Hematopoietic multipotent progenitor cell (in vitro differentiated cells): ENCODE measurements at places on chromosomes 7 and 10.

DNA sequence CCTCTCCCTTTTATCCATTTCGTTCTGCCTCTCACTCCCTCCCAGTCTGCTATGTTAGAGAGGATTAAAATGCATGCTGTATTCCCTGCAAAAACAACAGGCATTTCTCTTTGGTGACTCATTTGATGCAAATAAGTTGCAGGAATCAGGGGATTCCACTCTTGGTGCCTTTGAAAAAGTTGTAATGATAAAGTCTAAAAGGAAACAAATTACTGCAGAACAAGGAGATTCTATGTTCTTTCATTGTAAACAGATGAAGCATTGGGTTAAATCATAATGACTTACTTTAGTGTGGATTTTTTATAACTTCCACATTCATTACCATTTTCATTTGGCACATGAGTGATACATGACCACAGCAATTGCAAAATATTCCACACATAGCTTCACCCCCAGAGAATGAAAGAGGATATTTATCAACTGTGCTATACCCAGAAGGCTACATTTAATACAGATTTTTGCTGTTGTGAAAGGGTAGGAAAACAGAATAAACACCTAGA is 33.4 kb upstream of the ABLIM1 start:
- no peak for DNase-seq

DNA sequence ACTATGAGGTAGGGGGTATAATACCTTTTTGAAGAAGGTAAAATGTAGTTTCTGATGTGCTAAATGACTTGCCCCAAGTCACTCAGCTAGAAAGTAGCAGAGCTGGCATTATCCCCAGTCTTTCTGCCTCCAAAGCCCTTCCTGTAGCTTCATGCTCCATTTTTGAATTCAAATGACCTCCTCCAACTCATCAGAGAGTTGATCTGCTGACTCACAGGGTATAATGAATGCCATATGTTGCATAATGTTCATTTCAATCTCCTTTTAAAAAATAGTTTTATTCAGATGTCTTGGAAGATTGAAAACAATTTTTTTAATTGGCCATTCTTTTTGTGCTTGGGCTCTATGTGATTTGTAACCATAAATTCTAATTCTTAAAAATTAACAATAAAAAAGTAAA is 272.8 kb upstream of the IMMP2L start:
- DNase-seq = no peak

DNA sequence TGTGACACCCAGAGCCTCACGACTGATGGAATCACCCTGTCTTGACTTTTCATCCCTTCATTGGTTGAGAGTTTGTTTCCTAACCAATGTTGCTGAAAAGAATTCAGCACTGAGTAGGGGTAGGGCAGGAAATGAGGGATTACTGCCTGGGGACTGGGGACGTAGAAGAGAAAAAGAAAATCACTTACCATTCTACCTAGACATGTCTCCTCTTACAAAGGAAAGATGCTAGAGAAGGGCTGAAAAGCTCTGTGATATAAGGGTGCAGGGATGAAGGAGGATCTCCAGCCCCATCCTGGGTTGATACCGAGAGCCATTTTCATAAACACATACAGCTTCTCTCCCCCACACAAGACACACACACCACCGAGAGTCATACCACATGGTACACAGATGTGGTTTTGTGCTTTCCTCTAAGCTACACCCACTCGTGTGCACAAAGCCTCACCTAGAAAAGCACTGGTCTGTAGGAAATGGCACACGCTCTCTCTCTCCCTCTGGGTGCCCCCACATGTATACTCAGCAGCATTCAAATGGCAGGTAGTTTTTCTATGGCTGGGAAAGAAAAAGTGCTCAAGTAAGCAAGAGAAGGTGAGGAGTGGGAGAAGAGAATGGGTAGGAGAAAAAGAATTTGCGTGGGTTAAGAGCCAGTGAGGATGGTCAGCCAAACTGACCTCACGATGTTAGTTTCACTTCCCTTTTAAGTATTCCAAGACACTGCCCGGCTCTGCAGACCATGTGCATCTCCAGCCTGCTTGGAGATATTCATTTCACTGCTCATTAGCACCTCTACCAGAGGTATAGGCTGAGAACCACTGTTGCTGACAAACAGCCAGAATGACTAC is 85.8 kb downstream of the CALD1 start:
- no peak for DNase-seq

GRCh38 chr7:132806834-132807233 is 230.6 kb upstream of the PLXNA4 start:
- DNase-seq = no peak

DNA sequence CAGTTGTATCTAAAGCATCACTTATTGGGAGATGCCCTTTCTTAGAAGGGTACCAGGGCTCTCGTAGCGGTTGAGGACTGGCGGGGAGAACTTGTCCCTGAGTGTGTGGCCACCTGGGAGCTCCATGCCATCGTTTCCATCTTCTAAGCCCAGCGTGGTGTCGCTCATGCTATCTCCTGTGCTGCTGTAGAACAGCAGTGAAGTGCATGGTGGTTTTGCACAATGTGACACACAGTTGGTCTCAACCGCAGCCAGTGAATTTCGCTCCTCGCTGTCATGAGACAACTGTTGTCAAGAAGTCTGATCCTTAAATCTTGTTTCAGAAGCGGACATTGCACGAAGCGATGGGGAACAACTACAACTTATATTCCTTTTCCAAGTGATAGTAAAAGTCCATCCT is 283.4 kb downstream of the GRID1 start:
- no peak for DNase-seq

GRCh38 chr7:33762911-33763306 is 142.4 kb upstream of the BMPER start:
- no peak for DNase-seq

DNA sequence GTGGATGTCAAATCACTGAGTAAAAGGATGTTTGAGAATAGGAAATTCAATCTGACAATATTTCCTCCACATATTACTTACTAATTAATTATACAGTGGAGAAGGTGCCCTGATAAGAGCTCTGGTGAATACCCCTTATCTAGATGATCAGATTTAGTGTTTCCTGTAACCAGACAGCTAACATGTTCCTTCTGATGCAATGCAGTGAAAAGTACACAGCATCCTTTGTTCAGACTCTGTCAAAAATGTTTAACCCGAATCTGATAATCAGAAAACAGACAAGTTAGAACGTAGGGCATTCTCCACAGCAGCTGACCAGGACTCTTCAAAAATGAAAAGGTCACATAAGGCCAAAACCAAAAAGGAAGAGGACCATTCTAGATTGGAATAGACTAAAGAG is 46.2 kb downstream of the WDR11 start:
- DNase-seq = no peak

GRCh38 chr10:54441275-54441674 is 359.8 kb downstream of the PCDH15 start:
- no peak for DNase-seq

DNA sequence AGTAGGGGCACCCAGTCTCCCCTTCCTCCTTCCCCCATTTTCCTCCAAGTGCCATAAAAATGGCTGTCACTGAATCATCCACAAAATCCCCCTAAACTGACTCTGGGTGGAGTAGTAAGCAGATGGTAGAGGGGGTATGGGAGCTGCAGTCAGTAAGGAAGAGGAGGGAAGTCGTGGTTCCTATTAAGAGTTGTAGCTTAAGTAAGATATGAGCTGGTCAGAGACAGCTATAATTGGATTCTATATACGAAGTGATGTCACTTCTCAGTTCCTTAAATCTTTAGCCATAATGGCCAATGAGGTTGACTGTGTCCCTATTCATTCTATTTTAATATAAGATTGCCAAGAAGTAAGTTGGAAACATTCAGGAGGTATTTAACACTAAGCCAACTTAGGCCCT is 131.7 kb downstream of the SLC16A9 start:
- DNase-seq = peak; percentile 2

DNA sequence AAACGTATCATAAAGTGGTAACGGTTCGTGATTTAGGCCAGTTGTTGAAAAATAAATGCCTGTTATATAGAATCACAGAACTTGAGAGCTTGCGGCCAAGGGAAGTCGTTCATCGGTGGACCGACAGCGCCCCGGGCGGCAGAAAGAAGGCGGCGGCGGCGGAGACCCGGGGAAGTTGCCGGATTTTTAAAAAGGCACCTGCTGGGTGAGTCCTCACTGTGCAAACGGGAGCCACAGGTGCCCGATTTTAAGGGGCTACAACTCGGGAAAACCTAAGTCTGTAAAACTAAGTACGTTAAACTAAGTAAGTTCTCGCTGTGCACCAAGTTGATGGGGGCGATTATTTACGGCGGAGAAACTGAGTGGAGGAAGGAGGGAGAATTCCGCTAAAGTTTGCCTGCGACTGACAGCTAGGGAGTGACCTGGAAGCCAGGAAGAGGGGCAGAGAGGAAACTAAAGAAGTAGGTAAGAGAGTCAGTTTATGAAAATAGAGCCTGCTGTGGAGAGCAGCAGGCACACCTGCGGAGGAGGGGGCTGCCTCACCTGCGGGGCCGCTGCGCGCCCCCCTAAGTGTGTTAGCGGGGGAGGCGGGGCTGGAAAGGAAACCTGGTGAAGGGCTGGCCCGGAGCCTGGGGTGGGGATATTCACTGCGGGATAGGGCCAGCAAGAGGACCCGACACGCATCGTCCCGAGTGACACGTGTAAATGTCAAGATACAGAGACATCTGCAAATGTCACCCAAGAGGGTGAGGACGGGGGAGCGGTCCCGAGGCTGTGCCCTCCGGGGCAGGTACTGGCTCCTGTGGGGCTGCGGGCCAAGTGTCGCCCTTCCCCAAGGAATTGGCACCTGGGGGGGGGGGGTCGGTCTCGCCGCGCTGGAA is 996 bp downstream of the ADAM12 start:
- DNase-seq = no peak

DNA sequence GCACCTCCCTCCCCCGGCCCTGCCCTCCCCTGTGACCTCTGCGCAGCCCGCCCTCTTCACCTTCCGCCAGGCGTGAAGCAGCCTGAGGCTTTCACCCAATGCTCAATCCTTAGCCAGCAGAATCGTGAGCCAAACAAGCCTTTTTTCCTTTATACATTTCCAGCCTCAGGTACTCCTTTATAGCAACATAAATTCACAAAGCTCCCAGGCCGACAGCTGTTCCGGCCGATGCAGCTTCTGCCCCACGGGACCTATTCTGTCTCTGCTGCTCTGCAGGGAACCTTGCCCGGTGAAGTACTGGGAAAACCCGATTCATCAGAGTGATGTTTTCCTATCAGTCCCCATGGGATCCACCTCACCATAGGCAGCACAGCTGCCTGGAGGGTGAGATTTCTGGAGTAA is 87.4 kb downstream of the CHST15 start:
- DNase-seq = no peak

GRCh38 chr10:26251925-26252324 is 35.4 kb downstream of the GAD2 start:
- DNase-seq = no peak

- peak; percentile 87 for DNase-seq
Observed at GRCh38 chr10:59991661-59992060, 85.3 kb upstream of the CCDC6 start.

DNA sequence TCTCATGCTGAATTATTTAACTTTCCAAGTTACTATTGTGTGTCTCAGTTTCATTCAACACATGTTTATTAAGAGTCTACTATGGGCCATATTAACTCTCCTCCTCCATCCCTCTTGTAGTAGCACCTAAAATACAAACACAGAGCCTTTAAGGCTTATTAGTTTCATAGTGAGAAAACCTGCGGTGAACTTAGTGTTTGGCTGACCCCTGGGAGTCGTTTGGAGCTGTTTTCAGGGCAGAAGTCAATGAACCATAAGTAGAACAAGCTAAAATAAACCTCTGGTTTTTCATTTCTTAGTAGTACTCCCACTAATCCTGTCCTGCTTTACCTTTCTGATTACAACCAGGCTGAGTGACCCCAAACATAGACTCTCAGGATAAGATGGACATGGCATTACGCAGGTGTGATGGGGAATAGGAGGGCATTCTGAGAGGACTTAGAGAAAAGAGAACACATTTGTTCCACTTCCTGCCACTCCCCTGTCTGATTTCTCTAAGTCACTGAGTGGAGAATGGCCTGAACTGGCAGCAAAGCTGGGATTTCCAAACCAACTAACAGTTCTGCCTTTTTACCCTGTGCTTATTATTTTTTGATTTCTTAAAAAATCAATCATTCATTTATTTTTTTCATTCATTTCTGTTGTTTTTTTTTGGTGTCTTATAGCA is 74.5 kb downstream of the LRMDA start:
- DNase-seq = no peak

- DNase-seq = peak; percentile 31
Observed at GRCh38 chr10:63720072-63720537, 198.9 kb downstream of the REEP3 start.
